ENCODE measurements at places on chromosomes 4 and X.

DNA sequence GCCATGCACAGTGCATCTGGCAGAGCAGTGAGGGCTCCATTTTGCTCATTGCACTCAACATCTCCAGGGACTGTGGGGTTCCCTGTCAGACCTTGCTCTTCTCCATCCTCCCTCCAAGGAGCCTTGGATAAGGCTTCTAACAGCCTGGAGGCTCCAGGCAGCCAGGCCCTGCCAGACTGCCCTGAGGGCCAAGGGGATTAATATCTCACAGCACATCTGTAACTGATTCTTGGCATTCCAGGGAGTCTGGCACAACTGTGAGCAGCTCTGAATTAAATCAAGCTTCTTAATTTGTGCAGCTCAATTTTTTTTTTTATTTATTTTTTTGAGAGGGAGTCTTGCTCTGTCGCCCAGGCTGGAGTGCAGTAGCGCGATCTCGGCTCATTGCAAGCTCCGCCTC lies 224.5 kb upstream of the PGRMC2 start:
- no peak for DNase-seq

DNA sequence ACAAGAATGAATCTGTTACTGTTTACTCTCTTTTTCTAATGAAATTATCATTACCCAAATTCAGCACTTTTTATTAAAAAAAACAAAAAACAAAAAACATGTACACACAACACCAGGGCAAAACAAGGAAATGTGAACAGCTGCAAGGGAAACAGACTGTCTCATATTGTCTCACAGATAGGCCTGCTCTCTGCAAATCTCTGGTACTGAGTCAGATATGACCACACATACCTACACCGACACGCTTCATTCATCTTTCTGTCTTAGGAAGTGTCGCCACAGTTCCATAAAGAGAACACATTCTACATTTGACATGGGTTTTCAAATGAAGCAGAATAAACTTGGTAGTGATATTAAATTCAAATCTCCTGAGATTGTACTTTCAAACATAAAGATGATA lies 92.2 kb upstream of the GPR34 start:
- DNase-seq = no peak

DNA sequence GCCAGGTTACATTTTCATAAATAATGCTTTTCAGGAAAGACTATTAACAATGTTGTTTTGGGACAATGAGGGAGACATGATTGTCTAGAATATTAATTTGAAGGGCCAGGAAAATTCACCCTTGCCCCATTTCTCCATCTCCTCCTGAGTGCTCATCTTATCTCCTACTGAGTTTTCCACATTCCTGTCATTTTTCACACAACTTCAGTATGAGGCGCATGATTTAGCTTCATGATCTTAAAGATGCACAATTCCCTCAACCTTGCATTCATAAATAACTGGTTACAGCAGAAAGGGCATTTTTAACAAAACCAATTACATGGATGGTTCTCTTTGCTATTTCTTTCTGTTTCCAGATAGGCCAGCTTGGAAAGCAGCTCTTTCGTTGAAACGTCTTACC lies 1699.2 kb upstream of the IGFBP7 start:
- DNase-seq = no peak

DNA sequence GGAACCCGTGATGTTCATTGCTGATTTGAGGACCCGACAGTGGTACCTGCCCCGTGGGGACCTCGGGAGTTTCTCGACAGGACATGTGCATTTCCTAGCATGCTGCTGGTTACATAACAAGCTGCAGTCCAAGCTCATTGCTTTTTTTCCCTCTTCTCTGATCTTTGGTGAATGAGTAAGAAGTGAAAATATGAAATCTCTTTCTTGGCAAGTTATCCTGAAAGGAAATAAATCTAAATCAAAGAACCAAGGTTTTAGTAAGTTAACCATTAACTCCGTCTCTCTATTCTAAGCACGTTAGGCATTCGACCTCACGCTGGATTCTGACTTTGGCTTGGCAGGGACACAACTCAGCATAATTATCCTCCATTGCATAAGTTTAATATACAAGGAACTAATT lies 86.6 kb downstream of the STK32B start:
- no peak for DNase-seq

- no peak for DNase-seq
Measured at GRCh38 chrX:149037281-149037870, 467.7 kb downstream of the IDS start.

- DNase-seq = no peak
Measured at GRCh38 chr4:122119739-122120138, 32.4 kb upstream of the BLTP1 start.

- DNase-seq = no peak
Measured at GRCh38 chr4:2095236-2096072, 36.3 kb downstream of the NAT8L start.

GRCh38 chrX:128891554-128891953 lies 631.7 kb downstream of the SMARCA1 start:
- DNase-seq = no peak

DNA sequence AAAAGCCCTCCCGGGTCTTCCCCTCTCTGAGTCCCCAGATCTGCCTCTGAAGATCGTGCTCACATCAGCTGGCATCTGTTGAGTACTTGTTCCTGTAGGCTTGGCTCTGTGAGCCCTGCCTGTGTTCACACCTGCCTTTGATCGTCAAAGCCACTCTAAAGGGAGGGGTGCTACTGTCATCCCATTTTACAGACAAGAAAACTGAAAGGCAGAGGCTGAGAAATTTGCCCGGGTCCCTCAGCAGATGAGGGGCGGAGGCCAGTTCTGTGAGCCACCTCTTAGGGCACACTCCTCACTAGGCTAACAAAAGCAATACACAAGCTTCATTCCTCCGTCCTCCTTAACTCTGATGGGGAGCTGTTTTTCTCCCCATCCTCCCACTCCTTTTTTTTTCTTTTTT lies 655 bp downstream of the CYTL1 start:
- no peak for DNase-seq

DNA sequence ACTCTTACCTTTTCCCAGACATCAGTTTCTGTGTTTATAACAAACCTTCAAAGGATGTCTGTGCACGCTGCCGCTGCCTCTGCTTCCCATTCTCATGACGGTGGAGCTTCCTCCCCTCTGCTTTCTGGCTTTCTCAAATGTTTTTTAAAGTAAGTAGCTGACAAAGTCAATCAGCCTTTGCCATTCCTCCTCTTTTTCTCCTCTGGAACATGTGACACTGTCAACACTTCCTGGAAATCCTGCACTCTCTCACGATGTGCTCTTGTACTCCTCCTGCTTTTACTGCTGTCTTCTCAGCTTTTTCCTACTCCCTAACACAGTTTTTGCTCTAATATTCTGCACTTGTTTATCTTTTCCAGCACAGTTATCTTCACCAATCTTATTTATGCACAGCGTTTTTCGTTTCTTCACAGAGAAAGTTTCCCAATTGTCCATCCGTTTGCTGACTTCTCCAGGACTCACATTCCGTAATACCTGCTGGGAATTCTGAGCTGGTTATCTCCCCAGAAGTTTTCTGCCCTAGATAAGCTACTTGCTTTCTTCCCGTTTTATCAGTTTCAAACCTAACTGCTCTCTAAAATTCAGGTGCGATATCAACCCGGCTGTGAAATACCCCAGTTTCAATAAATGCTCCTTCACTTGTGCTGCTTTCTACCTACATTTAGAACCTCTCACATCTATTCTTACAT lies 465.6 kb upstream of the AGA start:
- no peak for DNase-seq

GRCh38 chrX:9530848-9531274 lies 66.0 kb downstream of the TBL1X start:
- no peak for DNase-seq

GRCh38 chrX:109390556-109390955 lies 91.3 kb downstream of the GUCY2F start:
- no peak for DNase-seq

GRCh38 chr4:24248674-24249630 lies 335.4 kb downstream of the DHX15 start:
- DNase-seq = no peak

DNA sequence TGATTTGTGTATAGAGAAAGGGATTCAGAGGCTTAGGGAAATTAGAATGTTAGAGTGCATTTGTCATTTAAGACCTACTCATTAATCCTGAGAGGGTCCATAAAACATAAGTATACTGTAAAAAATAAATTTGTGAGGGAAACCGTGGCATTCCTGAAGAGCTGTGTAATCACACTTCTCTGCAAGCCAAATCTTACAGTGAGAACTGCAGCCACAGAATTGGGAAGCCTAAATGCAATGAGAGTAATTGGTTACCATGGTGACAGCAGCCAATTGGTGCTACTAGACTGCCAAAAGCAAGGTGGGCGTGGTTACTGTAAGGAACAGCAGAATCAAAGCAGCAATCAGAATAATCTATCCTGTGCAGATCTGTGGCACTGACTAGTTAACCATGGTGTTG lies 345.2 kb upstream of the GRID2 start:
- DNase-seq = peak; percentile 0

- DNase-seq = no peak
Measured at GRCh38 chr4:56671373-56671772, 9.7 kb downstream of the HOPX start.

GRCh38 chr4:142091691-142092182 lies 455.4 kb downstream of the IL15 start:
- no peak for DNase-seq
